ENCODE measurements at places on chromosomes 6 and 20.
A peak's percentile ranks its signal among the peaks of the same experiment; 100 is the strongest.

GRCh38 chr6:157908369-157909281 is 73.0 kb upstream of the SYNJ2 start:
- DNase-seq: no peak

DNA sequence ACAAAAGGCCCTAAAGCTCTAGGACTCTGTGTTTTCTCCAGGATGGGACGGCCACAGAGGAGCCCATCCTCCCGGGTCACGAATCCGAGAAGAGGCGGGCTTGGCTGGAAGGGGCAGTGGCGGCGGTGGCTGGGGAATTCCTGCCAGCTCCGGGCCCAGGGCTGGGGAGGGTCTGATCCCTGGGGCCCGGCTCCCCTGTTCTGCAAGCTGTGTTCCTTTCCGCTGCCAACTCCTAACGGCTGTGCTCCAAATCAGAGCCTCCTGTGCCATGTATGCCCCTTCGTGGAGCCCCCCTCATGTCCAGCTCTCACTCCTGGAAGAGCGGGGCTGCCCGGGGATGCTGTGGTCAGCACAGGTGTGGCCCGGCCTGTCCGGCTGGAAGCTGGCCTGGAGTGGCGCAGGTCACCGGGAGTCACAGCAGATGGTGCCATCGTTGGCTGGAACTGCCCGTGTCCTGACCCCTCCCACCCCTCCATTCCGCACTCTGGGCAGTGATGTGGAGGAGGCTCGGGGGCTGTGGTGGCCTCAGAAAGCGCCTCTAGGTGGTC is 88.2 kb upstream of the MPC1 start:
- no peak for DNase-seq

GRCh38 chr6:7559651-7560385 is 18.3 kb downstream of the DSP start:
- DNase-seq: no peak

DNA sequence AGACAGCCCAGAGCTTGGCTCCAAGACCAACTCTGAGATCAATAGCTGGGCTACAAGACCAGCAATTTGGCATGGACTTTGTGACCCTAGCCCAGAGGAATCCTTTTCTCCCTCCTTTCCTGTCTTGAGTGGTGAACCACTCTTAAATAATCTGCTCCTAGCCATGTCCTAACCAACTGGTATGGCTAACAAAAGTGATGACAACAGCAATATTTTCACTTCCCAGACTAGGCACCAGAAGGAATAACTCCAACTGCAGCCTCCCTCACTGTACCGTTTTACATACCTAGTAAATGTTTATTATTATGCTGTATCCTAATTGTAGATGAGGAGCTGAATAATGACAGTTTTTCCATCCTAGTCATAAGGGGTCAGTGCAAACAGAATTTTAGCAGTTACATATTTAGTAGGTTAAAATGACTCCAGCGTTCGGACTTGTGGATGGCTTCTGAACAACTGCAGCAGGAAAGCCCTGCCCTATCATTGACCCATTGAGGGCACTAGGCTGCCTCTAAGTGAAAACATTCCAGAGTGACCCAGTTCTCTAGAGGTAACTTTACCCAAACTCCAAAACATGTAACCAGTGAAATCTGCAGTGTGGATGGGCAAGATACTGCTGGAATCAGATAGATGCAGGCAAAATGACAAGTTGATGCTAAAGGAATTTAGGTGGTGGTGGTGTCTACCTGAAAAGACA is 77.1 kb downstream of the SH3BGRL2 start:
- DNase-seq: no peak

- DNase-seq: no peak
Measured at GRCh38 chr20:48192109-48192508, 406.8 kb upstream of the SULF2 start.

DNA sequence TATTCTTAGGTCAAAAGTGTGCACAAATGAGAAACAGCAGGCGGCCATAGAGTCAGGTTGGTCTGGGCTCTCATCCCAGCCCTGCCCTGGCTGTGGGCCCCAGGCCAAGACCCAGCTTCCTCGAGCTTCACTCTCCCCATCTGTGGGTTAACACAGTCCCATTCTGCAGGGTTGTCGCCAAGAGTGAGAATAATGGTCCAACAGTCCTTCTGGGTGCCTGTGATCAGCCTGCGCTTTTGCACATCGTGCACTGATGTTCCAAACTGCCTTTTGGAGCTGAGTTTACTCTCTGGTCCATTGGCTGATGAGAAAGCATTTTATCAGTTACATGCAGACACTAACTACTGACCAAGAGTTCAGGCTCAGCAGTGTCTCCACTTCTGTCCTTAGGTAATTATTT is 82.6 kb downstream of the INSM1 start:
- DNase-seq: no peak

- no peak for DNase-seq
Measured at GRCh38 chr20:40776466-40777457, 87.7 kb upstream of the MAFB start.

DNA sequence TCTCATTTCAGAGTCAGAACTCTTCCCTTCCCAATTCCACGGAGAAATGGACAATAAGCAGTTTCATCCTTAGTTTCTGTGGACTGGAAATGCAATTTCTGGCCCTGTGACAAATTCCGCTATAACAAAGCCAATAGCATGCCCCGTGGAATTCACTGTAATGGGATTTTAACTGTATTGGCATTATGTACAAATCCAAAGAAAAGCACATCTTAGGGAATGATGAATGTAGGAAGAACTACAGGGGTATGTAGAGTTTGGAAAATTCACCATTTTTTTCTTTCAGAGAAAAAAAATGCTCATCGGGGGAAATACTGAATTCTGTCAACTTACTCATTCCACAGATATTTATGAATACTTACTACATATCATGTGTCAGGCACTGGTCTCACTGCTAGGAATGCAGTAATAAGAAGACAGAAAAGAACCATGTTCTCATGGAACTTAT is 43.5 kb downstream of the KIF6 start:
- no peak for DNase-seq

- DNase-seq: peak; percentile 31
Measured at GRCh38 chr6:3750317-3751076, 1.0 kb downstream of the PXDC1 start.

GRCh38 chr20:50191544-50192363 is 1.1 kb downstream of the CEBPB start:
- DNase-seq: peak; percentile 59

DNA sequence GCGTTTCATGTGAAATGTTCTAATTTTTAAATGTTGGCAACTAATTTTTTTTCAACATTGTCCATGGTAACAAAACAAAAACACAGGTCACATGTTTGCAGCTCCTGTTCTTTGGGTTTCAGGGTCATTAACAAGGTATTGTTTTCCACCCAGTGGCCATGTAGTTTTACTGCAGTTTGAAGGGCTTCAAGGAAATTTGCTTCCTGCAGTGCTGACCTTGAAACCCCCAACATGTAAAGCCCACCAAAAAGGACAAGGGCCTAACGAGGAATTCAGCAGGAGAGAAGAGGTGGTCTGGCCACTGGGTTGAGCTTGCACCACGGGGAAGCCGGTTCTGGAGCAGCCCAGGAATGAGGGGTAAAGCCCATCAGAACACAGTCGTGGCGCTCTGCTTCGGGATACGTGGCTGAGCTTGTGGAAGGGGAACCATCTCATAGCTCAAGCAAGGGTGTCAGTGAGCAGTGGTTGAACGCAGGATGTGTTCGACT is 13.9 kb upstream of the KLHL31 start:
- peak; percentile 43 for DNase-seq

- DNase-seq: no peak
Measured at GRCh38 chr20:45426320-45427016, 10.5 kb downstream of the PIGT start.

DNA sequence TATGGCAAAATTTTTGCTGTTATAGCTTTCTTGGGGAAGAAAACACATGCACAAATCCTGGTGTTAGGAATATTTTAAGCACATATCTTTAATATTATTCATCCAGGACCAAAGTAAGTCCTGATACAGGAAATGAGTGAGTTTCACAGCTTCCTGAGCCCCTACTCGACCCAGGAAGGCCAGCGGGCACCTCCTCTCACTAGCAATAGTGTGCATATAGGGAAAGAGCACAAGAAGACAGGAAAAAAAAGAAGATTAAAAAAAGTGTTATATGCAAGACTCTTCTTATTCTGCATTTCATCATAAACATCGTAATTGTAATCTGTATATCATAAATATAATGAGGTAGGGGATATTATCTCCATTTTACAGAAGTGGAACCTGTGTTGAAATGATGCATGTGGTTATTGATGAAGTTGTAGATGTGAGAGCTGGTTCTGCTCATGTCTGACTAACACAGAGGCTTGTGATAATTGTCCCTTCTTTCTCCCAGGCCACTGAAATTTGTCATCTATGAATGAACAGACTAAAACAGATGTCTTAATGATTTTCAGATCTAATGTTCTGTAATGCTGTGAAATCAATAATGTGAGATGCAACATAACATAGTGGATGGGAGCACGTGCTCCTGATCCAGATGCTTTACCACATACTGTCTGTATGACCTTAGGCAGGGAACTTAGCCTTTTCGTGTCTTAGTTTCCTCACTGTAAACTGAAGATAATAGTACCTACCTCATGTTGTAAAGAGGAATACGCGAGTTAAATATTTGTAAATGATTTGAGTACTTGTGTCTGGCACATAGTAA is 101.2 kb downstream of the MYO6 start:
- DNase-seq: no peak

DNA sequence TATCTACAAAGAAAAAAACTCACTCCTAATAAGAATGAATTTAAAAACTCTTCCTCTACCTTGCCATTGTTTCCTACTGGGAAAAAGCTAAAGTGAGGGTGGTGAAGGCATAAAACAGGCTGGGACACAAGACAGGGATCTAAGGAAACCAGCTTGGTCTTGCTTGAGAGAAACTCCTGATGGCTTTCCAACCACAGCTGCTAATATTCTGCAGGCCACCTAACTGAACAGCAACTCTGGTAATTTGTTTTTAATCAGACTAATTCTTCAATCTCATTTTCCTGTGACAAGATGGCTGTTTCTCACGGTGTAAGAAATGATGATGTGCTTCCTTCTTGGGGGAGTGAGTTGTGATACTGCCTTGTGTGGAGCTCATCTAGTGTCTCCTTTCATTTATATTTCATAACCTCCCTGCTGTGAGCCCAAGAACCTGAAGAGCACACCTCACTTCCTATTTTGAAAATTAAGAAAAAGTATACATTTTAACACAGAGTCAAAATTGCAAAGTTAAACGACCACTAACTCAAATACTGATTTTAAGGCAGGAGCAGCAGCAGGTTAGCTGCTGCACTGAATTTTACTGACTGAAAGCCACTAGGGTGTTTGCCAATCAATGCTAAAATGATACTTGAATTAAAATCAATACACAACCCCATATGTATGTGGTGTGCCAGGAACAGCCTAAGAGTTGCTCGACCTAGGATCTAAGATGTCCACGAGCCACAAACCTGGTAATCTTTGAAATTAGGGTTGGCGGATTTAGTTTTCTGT is 58.0 kb downstream of the BACH2 start:
- no peak for DNase-seq

DNA sequence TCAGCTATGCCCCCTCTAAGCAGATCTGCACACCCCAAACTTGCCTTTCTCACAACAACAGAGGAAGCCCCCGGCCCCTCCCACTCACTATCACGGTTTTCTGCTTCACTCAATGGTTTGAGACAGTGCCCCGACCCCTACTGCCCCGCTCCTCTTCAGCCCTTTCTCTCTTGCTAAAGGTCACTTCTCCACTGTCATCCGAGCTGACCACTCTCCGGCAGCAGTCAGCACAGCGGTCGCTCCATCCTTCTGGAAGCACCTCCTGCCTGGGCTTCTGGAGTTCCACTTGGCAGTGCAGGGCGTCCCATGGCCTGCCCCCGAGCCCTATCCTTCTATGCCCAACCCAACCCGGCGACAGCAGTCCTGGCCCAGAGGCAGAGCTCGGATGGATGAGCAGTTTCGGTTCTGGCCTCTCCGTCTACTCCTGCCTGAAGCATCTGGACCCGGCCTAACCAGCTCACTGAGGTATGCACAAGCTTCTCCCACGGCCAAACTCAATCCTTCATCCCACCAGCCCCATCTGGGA is 4.1 kb downstream of the CTSZ start:
- DNase-seq: no peak

- DNase-seq: no peak
Measured at GRCh38 chr20:11454966-11455799, 462.5 kb upstream of the BTBD3 start.

GRCh38 chr20:1734269-1734858 is 76.8 kb upstream of the SIRPG start:
- no peak for DNase-seq

GRCh38 chr20:40584130-40584809 is 104.8 kb downstream of the MAFB start:
- DNase-seq: no peak

DNA sequence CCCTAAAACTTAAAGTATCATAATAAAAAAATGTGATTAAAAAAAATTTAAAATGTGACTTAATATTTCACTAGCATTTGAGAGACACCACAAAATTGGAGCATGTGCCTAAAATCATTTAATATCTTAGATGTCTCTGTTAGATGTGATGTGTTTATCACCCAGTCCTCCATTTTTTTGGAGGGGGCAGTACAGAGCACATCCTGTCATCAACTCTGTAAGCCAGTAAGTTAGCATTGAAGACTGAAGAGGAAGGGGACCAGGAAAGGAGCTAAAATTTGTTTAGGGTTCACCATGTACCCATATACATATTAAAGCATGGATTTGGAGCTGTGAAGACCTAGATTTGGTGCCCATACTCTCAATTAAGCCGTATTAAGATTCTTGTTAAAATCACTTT is 30.7 kb upstream of the ADIG start:
- peak; percentile 17 for DNase-seq

DNA sequence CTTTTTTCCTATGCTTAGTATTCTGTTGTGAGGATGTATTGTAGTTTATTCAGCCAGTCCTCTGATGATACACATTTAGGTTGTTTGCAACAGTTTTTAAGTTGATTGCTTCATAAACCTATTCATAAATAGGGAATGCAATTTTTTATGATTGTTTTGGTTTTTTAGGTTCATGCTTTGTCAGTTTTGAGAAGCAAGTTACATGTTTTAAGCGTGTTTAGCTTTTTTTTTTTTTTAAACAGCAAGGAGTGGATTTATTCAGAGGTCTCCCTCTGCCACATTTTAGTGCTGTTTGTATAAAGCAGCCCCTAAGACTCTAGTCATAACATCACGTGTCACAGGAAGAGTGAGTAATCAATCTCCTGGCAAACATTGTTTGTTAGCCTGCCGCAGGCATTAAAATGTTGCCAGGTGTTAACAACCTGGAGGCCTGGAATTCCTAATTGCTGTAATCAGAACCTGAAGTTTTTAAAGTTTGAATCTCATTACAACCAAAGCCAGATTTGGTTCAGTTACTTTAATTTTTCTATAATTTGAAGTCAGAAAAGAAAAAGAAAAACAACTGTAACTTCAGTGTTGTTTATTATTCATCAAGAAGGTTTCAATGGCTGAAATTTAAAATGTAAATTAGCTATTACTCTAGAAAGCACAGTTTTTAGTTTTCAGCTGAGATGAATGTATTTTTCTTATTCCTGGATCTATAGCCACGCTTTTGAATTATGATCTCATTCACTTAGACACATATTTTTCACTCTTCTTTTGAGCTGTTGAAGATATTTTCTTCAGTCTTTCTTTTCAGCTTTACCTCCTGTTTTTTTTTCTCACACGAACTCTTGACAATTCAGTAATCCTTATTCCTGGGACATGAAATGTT is 59.2 kb downstream of the KCNS1 start:
- no peak for DNase-seq

- no peak for DNase-seq
Measured at GRCh38 chr6:162974685-162975084, 246.9 kb downstream of the PACRG start.

- DNase-seq: no peak
Measured at GRCh38 chr20:33681728-33682353, 4.3 kb downstream of the E2F1 start.

- no peak for DNase-seq
Measured at GRCh38 chr6:44009425-44010321, 117.6 kb downstream of the MRPL14 start.
